Astrocyte of the cerebellum (primary cell): ENCODE measurements at places on chromosomes 3 and 15.

GRCh38 chr3:4829031-4829394 lies 150.2 kb upstream of the BHLHE40 start:
- no peak for DNase-seq

DNA sequence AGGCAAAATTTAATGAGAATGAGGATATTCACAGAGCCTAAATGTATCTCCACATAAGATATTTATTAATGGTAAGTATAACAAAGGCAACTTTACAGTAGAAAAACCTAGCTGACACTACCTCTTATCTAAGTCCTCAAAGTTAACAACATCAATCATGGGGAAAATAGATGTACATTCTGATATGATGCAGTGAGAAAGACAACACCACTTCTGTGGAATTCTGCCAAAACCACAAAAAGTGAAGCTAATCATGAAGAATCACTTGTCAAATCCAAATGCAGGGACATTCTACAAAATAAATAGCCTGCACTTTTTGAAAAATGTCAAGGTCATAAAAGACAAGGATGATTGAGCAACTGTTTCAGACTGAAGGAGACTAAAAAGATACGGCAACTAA lies 27.5 kb upstream of the EOMES start:
- DNase-seq, result no peak

DNA sequence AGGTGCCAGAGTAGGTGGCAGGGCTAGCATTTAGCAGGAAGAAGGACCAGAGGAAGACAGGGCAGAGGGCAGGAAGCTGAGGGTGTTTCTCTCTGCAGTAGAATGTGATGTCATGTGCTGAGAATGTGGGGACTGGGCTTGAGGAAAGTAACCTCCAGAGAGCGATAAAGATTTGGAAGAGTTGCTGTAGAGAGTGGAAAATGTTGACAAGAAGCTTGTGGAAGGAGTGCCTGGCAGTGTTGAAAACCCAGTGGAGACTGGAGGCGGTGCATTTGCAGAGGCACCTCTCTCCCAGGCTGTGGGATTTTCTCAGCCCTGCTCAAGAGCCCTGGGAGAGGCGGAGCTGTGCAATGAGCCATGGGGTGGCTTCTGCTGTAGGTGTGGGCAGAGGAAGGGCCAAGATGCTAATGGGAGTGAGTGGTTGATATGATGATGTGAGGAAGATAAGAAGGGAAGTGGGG lies 54.8 kb downstream of the MESD start:
- no peak for DNase-seq

DNA sequence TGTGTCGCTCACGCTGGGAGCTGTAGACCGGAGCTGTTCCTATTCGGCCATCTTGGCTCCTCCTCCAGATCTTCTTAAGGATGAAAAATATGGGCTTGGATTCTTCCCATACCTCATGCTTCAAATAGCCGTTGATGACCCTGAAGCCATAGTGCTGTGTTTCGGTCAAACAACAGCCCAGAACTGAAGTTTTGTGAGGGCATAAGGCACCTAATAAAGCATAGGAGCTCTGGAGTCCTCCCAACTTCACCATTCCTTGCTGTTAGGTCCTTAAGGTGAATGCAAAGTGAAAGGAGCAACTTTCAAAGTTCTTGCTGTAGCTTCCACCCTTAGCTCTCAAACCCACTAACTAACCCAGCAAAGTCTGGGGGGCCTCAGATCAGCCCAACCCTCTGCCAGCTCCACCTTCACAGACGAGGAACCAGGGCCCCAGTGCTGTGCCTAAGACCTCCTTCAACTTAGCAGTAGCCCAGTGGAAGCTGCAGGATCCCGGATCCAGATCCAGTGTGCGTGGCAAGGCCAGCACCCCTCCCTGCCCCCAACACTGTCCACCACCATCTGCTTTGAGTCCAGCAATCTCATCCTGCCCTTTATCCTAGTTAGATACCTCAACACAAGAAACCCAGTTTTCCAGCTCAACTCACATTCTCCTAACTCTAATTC lies at the start of gene GRK7:
Gene GRK7 (plus strand): TSS at position 321 of the 663 bp plus-strand sequence. CDS start 14,877 bp downstream, outside the sequence.
- no peak for DNase-seq

GRCh38 chr3:46626039-46626438 lies 13.7 kb downstream of the FAM240A start:
- DNase-seq, result no peak

- no peak for DNase-seq
Measured at GRCh38 chr3:120332646-120333045, 16.5 kb downstream of the LRRC58 start.

DNA sequence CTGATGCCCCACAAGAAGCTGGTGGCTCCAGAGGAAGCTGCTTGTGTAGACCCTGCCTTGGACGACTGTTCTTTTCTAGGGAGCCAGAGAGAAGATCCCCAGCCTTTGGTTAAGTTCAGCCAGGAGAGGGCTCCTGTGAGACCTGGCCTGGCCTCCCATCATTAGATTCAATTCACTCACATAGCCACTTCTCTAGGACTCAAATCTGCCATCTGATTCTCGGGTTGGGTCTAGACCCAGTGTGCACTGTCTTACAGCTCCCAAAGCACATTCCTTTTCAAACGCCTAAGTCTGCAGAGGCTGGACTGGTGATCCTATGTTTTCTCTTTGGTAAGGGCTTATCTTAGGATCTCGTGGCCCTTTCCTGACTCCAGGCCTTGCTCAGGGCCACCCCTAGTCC lies 81.7 kb upstream of the NPHP3 start:
- DNase-seq, result no peak

GRCh38 chr3:129687586-129688125 lies 81.2 kb upstream of the PLXND1 start:
- no peak for DNase-seq

GRCh38 chr15:92681141-92681631 lies 25.6 kb upstream of the FAM174B start:
- DNase-seq, result peak; percentile 72

- DNase-seq, result no peak
Measured at GRCh38 chr3:59563072-59563605, 513.3 kb upstream of the CFAP20DC start.

- DNase-seq, result peak; percentile 38
Measured at GRCh38 chr3:150242220-150242936, 165.7 kb upstream of the TSC22D2 start.

DNA sequence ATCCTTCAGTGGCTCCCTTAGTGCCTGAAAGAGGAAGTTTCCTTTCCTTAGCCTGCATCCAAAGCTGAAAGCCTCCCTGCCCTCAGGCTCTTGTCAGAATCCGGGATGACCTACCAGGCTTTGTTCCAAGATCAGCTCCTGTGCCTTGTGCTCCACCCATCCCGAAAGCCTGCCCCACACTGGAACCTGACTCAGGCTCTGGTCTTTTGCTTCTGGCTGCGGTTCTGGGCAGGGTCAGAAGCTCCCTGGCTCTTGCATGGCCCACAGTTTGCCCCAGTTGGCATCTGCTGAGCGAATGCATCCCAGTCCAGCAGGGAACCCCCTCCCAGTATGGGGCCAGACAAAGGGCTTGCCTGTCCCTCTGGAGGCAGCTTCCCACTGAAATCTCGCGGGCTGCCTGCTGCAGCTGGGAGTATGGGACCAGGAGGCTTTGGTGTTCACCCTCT lies 25.9 kb upstream of the KIF23 start:
- no peak for DNase-seq

DNA sequence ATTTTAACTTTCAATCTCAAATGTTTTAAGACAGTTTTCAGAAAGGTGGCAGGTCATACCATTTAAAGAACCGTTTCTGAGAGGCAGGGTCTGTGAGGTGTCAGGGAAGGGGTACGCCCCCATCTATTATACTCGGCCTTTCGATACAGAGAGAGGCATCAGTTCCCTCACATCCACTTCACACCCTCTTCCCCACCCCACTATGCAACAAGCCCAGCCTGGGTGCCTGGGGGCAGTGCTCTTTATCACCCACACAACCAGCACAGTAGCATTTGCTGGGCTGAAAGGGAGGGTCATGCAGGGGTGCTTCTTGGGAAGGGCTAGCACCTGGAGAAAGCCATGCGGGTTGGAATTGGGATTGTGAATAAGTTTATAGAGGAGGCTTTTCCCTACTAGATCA lies 56.0 kb upstream of the KCNMB2 start:
- no peak for DNase-seq

GRCh38 chr3:37694284-37694675 lies 167.4 kb upstream of the CTDSPL start:
- DNase-seq, result no peak

GRCh38 chr3:28590216-28590615 lies 241.6 kb upstream of the AZI2 start:
- DNase-seq, result no peak

- DNase-seq, result no peak
Measured at GRCh38 chr3:65342084-65342683, 654.4 kb upstream of the ADAMTS9 start.

DNA sequence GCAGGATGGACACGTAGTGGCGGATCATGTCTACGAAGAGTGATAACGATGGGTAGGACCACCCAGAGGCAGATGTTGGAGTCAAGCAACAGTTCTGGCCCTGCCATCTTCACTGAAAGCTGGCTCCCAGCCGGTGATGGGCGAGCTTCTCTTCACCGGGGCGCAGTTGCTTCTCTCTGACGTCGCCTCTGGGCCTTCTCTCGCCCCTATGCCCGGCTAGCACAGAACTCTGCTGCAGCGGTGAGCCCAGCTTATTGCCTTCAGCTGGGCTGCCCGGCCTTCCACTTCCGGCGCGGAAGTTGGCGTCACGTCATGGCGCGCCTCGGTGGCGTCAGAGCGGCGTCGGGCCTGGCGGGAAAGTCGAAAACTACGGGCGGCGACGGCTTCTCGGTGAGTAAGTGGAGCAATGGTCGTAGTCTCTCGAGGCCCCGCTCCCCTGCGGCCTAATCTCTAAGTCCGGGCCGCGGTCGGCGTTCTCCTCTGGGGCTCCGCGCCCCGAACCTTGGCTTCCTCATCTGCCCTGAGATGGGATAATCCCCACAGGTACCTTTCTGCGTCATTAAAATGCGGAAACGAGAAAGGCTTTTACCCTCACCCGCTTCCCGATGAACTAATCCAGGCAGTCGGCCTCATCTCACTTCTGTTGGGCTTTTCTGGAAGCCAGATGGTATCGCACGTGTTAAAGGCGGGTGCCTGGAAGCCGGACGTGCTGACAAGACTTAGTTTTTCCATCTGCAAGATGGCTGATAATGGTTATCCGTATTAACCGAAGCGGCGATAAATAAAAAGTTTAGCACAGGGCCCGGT lies at the start of gene FANCD2:
Gene FANCD2 (plus strand): TSS at position 354 of the 807 bp plus-strand sequence. CDS start 2,221 bp downstream, outside the sequence.
- DNase-seq, result peak; percentile 62

DNA sequence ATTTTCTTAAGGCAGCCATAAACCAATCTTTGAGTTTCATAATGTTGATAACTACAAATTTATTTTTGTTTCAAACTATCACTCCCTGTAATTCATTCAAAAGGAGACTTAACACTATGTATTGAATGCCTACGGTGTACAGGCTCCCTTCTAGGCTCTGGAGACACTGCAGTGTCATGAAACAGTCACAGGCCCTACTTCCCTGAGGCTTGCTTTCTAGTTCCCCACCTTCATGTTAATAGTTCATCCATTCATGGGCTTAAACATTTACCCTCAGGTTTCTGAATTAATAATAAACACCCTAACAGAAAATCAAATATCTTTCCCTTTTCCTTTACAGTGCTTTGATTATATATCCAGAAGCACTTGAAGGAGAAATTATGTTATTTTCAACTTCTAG lies 168.7 kb downstream of the CHL1 start:
- DNase-seq, result no peak

DNA sequence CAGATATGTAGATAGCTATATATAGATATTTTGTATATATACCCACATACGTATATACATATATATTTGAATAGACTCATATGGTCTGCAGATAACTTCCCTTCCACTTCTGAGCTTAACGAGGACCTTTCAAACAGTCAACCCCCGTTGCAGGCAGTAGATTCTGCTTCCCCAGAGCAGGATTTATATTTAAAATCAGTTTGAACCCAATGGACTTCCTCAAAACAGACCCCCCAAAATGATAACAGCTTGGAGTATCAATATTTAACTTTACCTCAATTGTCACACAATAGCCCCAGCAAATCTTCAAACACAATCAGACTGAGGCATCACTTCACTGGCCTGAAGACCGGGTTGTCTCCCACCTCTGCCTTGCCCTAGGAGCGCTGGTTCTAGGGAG lies 218.3 kb downstream of the MEIS2 start:
- no peak for DNase-seq

DNA sequence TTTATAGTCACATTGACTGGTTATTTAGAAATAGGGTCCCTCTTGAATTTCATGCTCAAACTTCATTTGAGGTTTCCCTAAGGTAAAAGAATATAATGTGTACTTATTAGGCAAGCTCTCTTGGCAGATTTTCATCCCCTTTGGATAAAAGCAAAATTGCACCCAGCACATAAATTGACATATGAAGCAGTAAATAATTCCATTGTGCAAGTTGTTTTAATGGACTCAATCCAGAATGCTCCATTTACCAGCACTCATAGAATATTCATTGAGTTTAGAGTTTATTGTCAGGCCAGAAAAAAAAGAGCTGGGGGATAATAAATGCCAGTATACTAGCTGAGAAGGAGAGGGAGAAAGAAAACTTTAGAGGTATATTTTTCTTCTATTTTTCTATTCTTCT lies 136.8 kb downstream of the TPRG1 start:
- no peak for DNase-seq

- DNase-seq, result no peak
Measured at GRCh38 chr3:188010478-188010877, 143.5 kb upstream of the LPP start.

- no peak for DNase-seq
Measured at GRCh38 chr15:72037321-72037720, 80.6 kb downstream of the MYO9A start.

GRCh38 chr3:183331498-183331897 lies 78.4 kb downstream of the B3GNT5 start:
- DNase-seq, result no peak

DNA sequence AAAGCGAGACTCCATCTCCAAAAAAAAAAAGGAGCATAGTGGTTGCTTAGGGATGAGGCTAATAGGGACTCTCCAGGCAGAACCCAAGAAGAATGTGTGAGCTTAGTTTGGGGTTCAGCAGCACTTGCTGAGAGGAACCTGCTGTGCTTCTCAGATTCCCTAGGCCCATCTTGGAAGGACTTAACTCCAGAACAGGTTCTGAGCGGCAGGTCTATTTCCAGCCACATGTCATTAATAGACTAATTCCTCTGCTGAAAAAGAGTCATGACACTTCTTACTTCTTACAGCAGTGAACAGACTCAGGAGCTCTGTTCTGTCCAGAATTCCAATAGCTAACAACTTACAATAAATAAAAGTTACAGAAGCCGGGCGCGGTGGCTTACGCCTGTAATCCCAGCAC lies 22.5 kb downstream of the RHOA start:
- no peak for DNase-seq

DNA sequence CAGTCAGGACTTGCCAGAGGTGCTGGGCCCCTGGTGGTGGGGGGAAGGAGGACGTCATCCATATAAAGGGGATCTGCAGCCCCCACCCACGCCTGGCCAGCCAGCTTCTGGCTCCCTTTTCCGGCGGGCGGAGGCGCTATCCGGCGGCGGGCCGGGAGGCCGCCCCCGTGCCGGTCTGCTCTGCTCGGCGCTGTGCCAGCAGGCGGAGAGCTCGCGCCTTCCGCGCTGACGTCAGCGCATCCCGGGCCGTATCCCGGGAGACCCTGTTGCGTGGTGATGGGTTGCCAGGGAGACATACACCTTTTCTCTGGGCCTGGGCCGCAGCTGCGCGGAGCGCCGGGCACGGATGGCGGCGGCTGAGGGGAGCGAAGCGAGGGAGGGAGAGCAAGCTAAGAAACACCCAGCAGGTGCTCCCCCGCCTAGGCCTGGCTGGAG lies 1.1 kb downstream of the FAM131A start:
- DNase-seq, result no peak
